ENCODE measurements at places on chromosomes 16 and 17. TPM values are rescaled to one million over a fixed set of nuclear protein-coding genes. Genes with fewer than 3 reads are reported as not detected.

The MMP25 gene
- total RNA-seq = 0.80 TPM

DNA sequence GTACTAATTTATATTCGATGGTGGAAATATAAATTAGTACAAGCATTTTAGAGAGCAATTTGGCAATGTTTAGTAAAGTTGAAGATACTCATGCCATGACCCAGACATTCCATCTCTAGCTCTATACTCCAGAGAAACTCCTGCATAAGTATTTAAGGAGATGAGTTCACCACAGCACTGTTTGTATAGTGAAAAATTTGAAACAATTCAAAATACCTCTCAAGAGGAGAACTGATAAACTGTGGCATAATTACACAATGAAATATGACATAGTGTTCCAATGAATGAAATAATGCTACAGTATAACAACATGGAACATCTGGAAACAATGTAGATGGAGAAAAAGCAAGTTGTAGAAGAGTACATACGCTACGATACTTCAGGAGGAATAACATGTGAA, 48.6 kb upstream of the IRX3 start:
- H3K4me1 ChIP-seq = no peaks in the 10 kb centered on the region
- no peaks in the 10 kb centered on the region for H3K36me3 ChIP-seq
- no peaks in the 10 kb centered on the region for H3K27me3 ChIP-seq
- H3K4me3 ChIP-seq = no peak overlapping the region
- no peak for DNase-seq

GRCh38 chr16:66293932-66294331, 72.6 kb upstream of the CDH5 start:
- no peak overlapping the region for H3K27ac ChIP-seq
- H3K4me1 ChIP-seq = no peaks in the 10 kb centered on the region
- H3K4me3 ChIP-seq = no peak overlapping the region
- no peak for DNase-seq
- no peaks in the 10 kb centered on the region for H3K27me3 ChIP-seq

DNA sequence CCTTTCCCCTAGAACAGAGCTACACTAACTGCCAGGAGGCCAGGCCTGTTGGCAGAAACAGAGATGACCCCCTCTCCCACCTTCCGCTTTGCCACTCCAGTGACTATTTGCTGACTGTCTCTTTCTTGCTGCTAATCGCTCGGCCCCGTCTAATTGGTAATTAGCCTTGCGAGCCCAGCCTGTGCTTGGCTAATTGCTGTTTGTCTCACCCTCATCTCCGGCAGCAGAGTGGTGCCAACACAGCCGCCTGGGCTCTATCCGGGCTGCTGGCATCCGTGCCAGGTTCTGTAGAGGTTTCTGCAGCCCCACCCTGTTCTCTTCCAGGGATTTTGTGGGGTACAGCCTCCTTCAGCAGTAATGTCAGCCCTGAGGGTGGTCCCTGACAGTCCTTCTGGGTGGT, 27.4 kb upstream of the PHB1 start:
- no peaks in the 10 kb centered on the region for H3K36me3 ChIP-seq
- no peak overlapping the region for H3K27ac ChIP-seq
- peaks cover 44% of the 10 kb centered on the region for H3K27me3 ChIP-seq
- DNase-seq = no peak
- H3K4me3 ChIP-seq = no peak overlapping the region

The LPO gene
- total RNA-seq = 0.09 TPM

DNA sequence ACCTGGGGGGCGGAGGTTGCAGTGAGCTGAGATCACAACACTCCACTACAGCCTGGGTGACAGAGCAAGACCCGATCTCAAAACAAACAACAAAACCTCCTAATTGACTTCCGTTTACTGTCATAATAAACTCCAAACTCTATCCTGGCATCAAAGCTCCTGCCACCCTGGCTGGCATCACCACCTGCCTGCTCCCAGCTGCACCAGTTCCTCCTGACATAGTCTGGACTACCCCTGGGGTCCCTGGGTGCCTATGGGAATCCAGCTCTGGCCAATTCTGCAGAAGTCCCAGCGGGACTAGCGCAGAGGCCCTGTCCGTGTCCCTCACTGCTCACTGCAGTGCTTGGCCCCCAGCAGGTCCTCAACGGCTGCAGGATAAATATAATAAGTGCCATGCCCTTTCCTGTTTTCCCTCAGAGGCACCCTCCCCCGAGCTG, 723 bp downstream of the NTHL1 start:
- H3K4me1 ChIP-seq = peaks cover 10% of the 10 kb centered on the region
- no peaks in the 10 kb centered on the region for H3K27me3 ChIP-seq
- no peak overlapping the region for H3K27ac ChIP-seq
- H3K36me3 ChIP-seq = peaks cover 18% of the 10 kb centered on the region
- no peak for DNase-seq

The ZPBP2 gene
- total RNA-seq = not detected

GRCh38 chr16:71528863-71529262, 2.6 kb downstream of the CHST4 start:
- H3K4me1 ChIP-seq = no peaks in the 10 kb centered on the region
- no peak overlapping the region for H3K4me3 ChIP-seq
- no peaks in the 10 kb centered on the region for H3K36me3 ChIP-seq
- no peak overlapping the region for H3K27ac ChIP-seq
- H3K27me3 ChIP-seq = peaks cover 19% of the 10 kb centered on the region
- DNase-seq = no peak

- DNase-seq = no peak
- H3K27me3 ChIP-seq = no peaks in the 10 kb centered on the region
- peaks cover 48% of the 10 kb centered on the region for H3K36me3 ChIP-seq
- H3K27ac ChIP-seq = no peak overlapping the region
- peaks cover 5% of the 10 kb centered on the region for H3K4me1 ChIP-seq
- H3K4me3 ChIP-seq = no peak overlapping the region
These were observed 67.8 kb downstream of the ANKRD11 start for GRCh38 chr16:89422527-89422904.

The BFAR gene
- total RNA-seq = 35.9 TPM

GRCh38 chr17:64491034-64491860, 5.6 kb downstream of the POLG2 start:
- no peak for DNase-seq
- no peak overlapping the region for H3K27ac ChIP-seq
- no peak overlapping the region for H3K4me3 ChIP-seq

GRCh38 chr17:45299361-45299760, 17.5 kb downstream of the MAP3K14 start:
- no peak overlapping the region for H3K27ac ChIP-seq
- peaks cover 5% of the 10 kb centered on the region for H3K4me1 ChIP-seq
- no peak for DNase-seq

- H3K27ac ChIP-seq = no peak overlapping the region
- H3K27me3 ChIP-seq = no peaks in the 10 kb centered on the region
- peaks cover 86% of the 10 kb centered on the region for H3K36me3 ChIP-seq
- DNase-seq = no peak
These were observed 12.0 kb downstream of the SRCAP start for GRCh38 chr16:30710971-30711370.

The PRR35 gene
- total RNA-seq = under 0.01 TPM

DNA sequence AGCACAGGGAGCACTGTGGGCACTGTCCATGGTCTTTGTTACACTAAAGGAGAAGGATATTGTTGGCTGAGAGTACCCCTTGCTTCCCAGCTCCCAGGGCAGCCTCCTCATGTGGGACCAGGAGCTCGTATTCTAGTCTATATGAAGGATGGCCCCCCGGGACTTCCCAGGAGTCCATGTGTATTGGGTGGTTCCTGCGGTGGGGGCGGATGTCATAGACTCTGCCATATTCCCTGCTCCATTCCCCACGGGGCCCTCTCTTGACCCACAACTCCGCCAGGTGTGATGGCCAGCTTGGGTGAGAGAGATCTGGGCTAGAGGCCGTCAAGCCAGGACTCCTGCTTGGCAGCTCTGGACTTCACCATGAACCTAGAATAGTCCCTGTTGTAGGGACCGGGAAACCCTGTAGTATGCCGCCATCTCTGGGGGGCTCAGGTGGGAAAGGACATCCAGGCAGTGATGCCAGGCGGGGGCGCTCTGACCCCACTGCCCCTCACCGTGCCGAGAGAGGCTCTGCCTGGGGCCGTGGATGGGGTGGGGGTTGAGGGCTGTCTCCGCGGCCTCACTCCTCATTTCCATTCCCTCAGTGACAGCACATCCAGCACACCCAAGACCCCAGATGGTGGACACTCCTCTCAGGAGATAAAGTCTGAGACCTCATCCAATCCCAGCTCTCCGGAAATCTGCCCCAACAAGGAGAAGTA, 37.8 kb downstream of the OR1D5 start:
- H3K4me1 ChIP-seq = no peaks in the 10 kb centered on the region
- DNase-seq = no peak
- no peaks in the 10 kb centered on the region for H3K36me3 ChIP-seq
- H3K4me3 ChIP-seq = no peak overlapping the region
- H3K27me3 ChIP-seq = no peaks in the 10 kb centered on the region

- no peak overlapping the region for H3K27ac ChIP-seq
- H3K4me3 ChIP-seq = no peak overlapping the region
- H3K4me1 ChIP-seq = no peaks in the 10 kb centered on the region
- H3K36me3 ChIP-seq = no peaks in the 10 kb centered on the region
- no peak for DNase-seq
- no peaks in the 10 kb centered on the region for H3K27me3 ChIP-seq
These were observed 37.1 kb upstream of the DOC2B start for GRCh38 chr17:218432-219110.

The TMC5 gene
- under 0.01 TPM for total RNA-seq

DNA sequence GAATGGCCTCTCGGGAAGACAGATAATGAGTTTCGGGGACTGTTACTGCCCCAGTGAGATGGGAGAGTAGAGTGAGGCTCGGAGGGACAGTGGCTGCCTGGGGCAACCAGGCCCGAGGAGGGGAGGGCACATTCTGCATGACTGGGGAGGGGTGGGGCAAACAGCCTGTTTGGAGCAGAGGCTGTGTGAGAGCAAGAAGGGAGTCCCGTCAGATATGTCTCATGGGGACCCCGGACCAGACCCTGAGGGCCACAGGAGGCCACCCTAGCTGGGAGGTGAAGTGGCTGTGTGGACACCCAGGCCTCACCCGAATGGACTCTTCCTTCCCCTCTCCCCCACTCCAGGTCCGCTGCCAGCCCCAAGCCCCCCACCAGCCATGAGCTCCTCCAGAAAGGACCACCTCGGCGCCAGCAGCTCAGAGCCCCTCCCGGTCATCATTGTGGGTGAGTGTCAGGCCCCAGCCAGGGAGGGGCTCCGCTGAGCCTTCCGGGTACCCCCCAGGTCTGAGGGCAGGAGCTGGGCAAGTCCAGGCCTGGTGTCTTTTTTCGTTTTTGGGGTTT, 4.3 kb downstream of the OSGIN1 start:
- H3K27ac ChIP-seq = no peak overlapping the region
- peaks cover 27% of the 10 kb centered on the region for H3K27me3 ChIP-seq
- H3K4me1 ChIP-seq = peaks cover 22% of the 10 kb centered on the region

The GNAO1 gene
- total RNA-seq = 0.24 TPM

The MPV17L gene
- total RNA-seq = 0.38 TPM

The ARHGAP23 gene
- total RNA-seq = 5.5 TPM

The COTL1 gene
- total RNA-seq = 117 TPM

The SLC38A8 gene
- 0.57 TPM for total RNA-seq

The GAST gene
- 5.0 TPM for total RNA-seq

DNA sequence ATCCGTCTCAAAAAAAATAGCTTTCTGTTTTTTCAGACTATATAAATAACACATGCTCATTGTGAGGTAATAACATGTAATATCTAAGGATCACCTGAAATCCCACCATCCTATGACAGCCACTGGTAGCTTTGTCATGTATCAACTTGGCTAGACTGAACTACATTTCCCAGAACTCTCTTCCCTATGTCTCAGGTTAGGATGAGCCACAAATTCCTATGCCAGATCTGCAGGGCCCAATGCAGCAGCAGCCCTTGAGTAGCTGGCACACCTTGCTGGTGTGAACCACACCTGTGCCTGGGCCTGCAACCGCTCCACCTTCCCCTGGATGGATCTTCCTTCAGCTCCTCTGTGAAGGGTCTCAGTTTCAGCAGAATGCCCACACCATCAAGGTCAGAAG, 28.1 kb downstream of the OGFOD1 start:
- no peak overlapping the region for H3K27ac ChIP-seq
- no peak overlapping the region for H3K4me3 ChIP-seq
- H3K4me1 ChIP-seq = no peaks in the 10 kb centered on the region
- no peaks in the 10 kb centered on the region for H3K27me3 ChIP-seq
- peaks cover 33% of the 10 kb centered on the region for H3K36me3 ChIP-seq

The TUBG2 gene
- 3.0 TPM for total RNA-seq

- H3K27me3 ChIP-seq = no peaks in the 10 kb centered on the region
- H3K4me1 ChIP-seq = no peaks in the 10 kb centered on the region
- DNase-seq = peak; percentile 56
- H3K27ac ChIP-seq = peak overlapping the region; percentile 60
- H3K36me3 ChIP-seq = peaks cover 5% of the 10 kb centered on the region
- no peak overlapping the region for H3K4me3 ChIP-seq
These were observed 90.9 kb downstream of the SPAG9 start for GRCh38 chr17:51029568-51030463.

The BRICD5 gene
- total RNA-seq = 4.0 TPM

The CRHR1 gene
- 0.05 TPM for total RNA-seq

GRCh38 chr16:16110111-16110490, 113.2 kb downstream of the ABCC6 start:
- H3K4me1 ChIP-seq = no peaks in the 10 kb centered on the region
- no peak overlapping the region for H3K27ac ChIP-seq
- no peaks in the 10 kb centered on the region for H3K27me3 ChIP-seq
- no peak overlapping the region for H3K4me3 ChIP-seq
- no peak for DNase-seq

DNA sequence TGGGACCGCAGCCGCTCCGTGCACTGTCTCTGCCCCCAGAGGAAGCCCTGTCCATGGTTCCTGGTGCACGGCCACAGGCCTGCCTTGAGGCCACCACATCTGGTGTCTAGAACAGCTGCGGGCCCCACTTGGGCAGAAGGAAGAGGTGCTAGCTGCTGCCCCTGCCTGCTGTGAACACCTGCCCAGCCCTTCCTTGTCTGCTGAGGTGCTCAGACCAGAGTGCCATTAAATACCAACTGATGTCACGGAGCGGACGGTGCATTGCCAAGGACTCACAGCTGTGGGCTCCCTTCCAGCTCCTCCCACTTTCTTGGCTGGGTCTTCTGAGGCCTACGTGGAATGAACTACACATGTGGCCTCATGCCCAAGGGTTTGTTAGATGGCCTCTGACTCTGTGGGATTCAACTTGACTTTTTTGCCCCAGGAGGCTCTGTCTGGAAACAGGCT, 146.1 kb downstream of the RAB11FIP4 start:
- no peaks in the 10 kb centered on the region for H3K27me3 ChIP-seq
- no peaks in the 10 kb centered on the region for H3K36me3 ChIP-seq
- H3K4me3 ChIP-seq = no peak overlapping the region
- no peak for DNase-seq
- H3K4me1 ChIP-seq = peaks cover 4% of the 10 kb centered on the region

The SMIM36 gene
- total RNA-seq = not detected

The ALDH3A1 gene
- total RNA-seq = 0.76 TPM

The RNF227 gene
- 2.7 TPM for total RNA-seq

- H3K4me3 ChIP-seq = no peak overlapping the region
- H3K27ac ChIP-seq = no peak overlapping the region
- H3K4me1 ChIP-seq = peaks cover 32% of the 10 kb centered on the region
- DNase-seq = peak; percentile 74
These were observed 6.6 kb downstream of the PHB1 start for GRCh38 chr17:49407981-49408501.

DNA sequence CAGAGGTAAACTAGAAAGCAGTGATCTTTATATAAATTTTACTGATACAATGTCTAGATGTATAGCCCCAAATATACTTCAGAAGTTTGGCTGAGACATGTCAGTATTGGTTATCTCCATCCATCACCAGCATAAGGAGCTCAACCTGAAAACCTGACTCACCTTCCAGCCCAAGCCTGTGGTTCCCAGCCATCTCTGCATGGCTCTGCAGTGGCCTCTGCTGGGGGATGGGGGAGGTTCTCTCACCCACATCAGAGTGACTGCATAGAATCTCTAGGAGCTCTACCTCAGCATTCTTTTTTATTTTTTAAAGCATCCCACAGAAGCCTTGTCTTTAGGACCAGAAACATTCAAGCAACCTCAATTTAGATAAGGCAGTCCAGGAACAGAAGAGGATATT, 27.3 kb downstream of the USP7 start:
- DNase-seq = peak; percentile 76
- no peak overlapping the region for H3K27ac ChIP-seq
- no peaks in the 10 kb centered on the region for H3K36me3 ChIP-seq
- no peaks in the 10 kb centered on the region for H3K27me3 ChIP-seq
- peaks cover 31% of the 10 kb centered on the region for H3K4me1 ChIP-seq
